ENCODE measurements at places on chromosomes 1 and 21. TPM values are rescaled to one million over a fixed set of nuclear protein-coding genes. Genes with fewer than 3 reads are reported as not detected.

- DNase-seq = no peak
Measured at GRCh38 chr1:88910401-88910800, 19.0 kb upstream of the GTF2B start.

DNA sequence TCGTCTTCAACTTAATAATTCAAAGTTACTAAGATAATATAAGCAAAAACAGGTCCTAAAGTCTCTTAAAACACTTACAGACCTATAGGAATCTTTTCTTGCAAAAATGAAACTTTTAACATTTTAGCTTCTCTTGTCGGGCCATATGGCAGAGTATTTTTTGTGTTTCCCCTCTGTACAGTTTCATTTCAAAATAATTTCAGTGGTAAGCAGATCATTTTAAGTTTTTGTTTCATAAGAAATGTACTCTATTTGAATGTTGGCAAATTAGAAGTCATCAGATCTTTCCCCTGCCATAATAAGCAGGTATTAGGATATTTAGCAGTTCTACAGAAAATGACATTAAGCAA is 37.9 kb downstream of the RGL1 start:
- DNase-seq = no peak

DNA sequence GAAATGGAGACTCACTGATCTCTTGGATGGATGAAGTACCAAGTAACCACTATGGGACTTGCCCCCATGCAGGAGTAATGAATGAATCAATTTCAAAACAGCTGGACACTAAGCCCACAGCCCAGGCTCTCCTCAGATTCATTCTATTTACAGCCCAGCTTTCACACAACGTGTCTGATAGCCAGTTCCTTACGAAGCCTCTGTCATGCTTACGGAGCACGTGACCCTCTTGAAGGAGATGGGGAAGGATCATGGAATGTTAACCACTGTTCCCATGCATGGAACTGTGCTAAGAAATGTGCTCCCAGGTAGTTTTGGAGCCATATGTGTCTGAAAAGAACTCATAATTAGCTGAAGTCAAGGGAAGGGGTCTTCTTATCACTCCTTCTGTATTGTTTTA is 124.1 kb downstream of the KIF26B start:
- DNase-seq = no peak

- no peak for DNase-seq
Measured at GRCh38 chr1:41917076-41917475, 1.6 kb downstream of the HIVEP3 start.

DNA sequence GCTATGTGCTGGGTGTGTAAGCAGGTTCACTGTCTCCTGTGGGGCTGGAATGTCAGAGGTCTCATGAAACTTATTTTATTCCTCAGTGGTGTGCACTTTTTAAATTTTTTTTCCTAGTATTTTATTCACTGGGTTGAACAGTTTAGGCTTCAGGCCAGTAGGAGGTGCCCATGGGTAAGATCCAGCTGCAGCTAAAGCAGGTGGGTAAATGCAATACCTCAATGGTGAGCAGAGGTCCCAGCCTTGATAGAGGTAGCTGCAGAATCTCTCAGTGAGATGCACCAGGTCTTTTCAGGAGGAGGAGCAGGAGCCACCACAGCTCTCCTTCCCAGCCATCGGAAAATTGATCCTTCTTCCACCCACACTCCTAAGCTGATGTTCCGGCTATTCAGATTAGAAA is 12.6 kb upstream of the OR6N2 start:
- no peak for DNase-seq

DNA sequence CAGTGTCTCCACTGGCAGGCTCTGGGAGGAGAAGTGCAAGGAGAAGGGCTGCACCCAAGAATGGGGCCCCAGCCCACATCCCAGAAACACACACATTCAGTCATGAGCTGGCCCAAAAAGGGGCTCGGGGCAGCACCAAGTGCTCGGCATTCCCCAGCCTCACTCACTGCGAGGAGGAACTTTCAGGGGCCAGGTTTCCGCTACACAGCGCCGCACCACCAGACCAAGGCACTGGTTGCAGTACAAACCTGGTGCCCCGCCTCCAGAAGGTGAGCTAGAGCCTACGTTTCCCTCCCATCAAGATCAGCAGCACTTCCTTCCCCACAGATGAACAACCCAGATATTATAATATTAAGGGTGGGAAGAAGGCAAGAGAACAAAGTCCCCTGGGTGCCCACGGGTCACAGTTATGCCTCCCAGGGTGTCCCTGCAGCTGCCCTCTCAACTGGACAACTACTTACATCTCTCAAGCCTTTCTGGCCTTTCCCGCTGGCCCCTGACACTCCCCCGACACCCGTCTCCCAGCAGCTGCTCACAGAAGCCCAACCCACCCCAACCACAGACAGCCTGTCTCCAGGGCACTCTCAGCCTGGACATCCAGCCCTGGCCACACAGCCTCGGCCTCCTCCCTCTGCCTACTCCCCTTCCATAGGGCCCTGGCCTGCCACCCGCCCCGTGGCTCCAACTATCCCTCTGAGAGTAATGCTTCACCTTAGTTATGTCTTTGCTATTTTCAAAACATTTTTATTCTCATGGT is 3.8 kb downstream of the PBXIP1 start:
- no peak for DNase-seq

DNA sequence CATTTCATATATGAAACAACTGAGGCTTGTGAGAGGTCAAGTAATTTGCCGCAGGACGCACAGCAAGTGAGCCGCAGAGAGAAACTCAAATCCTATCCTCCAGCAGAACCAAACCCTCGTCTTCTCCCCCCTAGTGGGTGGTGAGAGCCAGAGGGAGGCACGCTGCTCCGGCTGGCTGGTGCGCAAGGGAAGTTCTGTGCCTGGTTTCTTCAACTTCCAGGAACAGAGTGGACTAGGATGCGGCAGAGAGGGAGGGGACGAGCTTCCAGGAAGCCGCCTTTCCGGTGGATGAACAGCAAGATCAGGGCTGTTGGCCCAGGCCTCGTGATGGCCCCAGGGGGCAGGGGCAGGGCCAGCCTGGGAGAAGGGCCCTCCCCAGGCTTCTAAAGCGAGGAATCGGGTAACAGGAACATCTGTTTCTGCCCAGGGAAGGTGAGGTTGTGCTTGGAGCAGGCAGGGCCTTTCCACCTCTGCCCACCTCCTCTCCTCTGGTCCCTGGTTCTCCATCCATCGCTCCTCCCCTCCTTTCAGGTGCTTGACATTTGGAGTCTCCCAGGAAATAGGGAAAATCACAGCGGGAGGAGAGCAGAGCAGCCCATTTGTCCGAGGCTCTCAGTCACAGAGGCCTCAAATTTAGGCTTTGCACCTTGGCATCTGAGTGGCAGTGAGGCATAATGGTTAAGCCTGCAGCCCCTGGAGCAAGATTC is 16.8 kb upstream of the PDIK1L start:
- no peak for DNase-seq

GRCh38 chr1:14184454-14184853 is 414.0 kb upstream of the KAZN start:
- DNase-seq = no peak

DNA sequence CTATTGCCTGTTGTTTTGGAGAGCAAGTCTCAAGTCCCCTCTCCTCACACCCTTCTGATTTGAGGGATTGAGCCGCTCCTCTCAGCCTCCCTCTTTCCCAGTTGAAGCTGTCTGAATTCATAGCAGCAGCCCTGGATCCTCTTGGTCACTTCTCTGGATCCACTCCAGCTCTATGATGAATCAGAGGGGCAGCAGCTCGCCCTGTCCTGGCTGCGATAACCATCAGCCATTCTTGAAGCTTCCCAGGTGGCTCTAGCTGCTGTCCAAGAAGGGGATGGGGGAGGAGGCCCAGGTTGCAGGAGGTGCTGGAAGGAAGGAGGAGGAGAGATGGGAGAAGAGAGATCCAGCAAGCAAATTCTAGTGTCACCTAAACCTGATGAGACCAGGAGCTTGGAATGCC is 31.3 kb downstream of the WNT4 start:
- DNase-seq = no peak

DNA sequence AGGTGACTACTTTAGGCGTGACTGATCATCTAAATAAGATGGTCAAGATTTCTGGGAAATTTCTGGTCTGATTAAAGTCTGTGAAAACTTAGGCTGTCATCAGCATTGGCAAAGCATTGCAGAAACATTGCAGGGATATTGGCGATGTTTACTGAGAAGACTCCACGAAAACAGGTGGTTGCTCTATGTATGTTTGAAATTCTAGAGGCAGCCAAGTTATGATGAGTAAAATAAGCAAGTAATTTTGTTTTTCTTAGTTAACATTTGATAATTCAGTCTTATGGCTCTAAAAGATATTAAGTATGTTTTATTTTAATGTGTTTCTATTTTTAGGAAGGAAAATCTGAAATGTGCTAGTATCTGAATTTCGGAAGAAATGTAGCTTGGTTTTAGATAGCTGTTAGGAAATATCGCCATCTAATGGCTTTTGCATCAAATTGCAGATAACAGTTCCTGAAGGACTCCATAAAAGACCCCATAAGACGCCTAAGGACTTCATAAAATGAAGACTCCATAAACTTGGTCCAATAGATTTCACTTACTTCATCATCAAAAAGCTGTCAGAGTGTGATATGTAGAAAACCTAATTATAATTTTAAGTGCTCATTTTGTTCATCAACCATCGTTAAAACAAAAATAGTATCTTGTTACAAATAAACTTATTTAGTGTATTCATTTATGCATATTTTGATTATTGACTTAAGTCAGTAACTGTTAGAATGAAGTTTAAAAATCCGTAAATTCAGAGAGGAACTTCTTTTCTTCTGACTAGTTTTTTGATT is 344.6 kb downstream of the RYR2 start:
- DNase-seq = no peak

DNA sequence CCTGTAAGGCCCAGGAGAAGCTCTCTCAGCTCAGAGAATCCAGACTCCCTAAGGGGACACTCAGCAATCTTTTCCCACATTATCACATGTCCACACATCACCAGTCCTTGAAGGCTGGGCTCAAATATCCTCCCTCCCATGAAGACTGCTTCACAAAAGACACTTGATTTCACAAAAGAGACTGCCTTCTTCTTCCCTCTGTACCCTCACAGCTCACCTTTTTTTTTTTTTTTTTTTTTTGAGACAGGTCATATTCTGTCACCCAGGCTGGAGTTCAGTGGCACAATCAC is 1.5 kb downstream of the CD58 start:
- no peak for DNase-seq

Gene SELE
- 1.1 TPM for polyA plus RNA-seq

DNA sequence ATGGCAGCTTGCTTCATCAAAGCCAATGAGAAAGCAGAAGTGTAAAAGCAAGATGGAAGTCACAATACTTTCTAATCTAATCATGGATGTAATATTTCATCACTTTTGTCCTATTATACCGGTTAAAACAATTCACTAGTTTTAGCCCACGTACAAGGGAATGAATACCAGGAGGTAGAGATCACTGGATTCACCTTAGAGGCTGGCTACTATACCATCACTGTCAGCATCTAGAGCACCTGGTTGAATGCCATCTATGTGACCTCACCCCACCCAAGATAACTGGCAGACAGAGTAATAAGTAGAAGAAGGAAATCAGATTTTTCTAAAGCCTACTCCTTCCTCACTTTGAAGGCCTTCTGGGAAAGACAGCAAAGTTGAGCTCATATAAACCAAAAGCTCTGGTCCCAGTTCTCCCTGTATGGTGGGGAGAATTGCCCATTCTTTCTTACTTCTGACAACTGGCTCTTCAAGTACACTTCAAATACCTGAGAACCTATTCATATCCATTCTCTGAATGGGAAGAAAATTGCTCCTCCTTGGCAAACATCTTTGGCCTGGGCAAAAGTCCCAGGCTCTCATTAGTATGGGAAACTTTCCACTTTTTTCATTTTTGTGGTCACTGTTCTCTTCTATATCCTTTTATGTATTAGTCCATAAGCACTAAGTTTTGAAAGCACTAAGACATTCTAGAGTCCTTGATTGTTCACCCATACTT is 24.8 kb downstream of the HSD3B1 start:
- DNase-seq = no peak

Gene CELA2B
- polyA plus RNA-seq = 3.1 TPM

Gene AGMAT
- 3.7 TPM for polyA plus RNA-seq

- DNase-seq = no peak
Measured at GRCh38 chr1:67626090-67626860, 58.7 kb upstream of the GADD45A start.

All from forelimb muscle (tissue), 1 donor.